Astrocyte of the hippocampus (primary cell): ENCODE measurements at places on chromosomes 13 and 19.
A peak's percentile ranks its signal among the peaks of the same experiment; 100 is the strongest.

DNA sequence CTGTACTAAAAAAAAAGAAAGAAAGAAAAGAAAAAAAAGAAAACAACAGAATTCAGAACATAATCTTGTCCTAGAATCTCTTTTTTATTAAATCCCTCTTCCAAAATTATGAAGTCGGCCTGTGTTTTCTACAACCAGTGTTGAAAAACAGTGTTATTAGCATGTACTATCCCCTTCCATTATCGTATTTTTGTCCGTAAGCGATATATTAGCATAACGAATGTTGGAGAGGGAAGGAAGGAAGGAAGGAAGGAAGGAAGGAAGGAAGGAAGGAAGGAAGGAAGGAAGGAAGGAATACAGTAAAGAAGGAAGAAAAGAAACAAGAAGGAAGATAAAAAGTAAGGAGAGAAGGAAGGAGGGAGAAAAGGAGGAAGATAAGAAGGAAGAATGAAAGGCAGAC lies 393.0 kb upstream of the TSHZ3 start:
- no peak for DNase-seq

GRCh38 chr19:30426864-30427263 lies 54.7 kb downstream of the ZNF536 start:
- no peak for DNase-seq

DNA sequence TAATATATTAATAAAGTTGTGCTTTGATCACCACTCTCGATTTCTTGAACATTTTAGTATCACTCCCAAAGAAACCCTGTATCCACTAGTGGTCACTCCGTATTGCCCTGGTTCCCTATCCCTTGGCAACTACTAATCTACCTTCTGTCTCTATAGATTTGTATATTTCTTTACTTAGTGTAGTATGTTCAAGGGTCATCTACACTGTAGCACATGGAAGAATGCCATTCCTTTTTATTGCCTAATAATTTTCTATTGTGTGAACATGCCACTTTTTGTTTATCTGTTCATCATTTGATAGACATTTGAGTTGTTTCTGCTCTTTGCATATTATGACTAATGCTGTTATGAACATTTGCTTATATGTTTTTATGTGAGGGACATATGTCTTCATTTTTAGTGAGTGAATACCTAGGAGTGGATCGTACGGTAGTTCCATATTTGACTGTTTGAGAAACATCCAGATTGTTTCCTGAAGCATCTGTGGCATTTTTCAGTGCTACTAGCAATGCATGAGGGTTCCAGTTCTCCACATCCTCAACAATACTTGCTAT lies 254.0 kb downstream of the GPC6 start:
- DNase-seq, result peak; percentile 18

DNA sequence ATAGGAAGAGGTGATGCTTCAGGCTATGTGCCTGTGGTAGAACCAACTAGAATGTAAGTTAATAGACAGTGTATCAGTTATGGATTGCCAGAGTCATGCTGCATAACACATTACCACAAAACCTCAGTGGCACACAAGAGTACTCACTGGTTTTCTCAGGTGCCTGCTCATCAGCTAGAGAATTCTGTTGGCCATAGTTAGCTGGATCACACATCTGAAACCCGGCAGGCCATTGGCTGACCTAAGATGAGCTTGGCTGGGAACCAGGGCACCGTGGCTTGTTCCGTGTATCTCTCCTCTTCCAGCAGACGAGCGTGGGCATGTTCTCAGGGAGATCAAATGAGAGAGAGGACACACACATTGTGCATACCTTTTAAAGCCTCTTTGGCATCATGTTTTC lies 76.7 kb downstream of the TEX26 start:
- peak; percentile 37 for DNase-seq

DNA sequence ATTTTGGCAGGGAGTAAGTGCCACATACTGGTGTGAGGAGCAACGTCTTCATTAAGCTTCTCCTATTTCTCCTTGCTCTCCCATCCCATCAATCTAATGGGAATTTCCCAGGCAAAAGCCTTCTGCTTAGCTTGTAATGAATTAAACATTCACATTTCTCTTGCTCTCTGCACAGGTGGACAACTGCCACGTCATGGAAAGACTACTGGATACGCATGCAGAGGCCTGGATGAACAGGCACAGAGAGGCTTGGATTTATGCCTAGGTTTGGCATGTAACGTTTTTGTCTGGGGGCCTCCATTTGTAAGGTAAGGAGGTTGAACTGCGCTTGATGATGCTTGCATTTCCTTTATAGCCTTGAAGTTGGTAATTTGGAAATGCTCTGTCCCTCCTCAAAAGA lies 374.8 kb downstream of the KLF12 start:
- DNase-seq, result no peak

DNA sequence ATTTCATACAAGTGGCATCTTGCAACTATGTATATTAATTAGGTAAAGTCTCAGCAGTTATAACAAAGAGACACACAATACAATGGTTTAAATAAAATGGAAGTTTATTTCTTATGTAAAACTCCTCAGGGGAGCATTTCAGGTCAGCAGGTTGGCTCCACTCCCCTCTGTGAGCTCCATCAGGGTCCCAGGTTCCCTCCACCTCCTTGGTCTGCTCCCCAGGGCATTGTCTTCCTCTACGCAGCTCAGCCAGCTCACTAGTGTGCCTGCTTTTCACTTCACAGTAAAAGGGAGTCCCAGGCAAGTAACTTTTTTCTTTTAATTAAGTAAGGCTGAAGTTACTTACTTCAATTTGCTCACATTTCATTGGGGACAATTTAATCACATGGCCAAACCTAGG lies 135.3 kb upstream of the FNDC3A start:
- no peak for DNase-seq

DNA sequence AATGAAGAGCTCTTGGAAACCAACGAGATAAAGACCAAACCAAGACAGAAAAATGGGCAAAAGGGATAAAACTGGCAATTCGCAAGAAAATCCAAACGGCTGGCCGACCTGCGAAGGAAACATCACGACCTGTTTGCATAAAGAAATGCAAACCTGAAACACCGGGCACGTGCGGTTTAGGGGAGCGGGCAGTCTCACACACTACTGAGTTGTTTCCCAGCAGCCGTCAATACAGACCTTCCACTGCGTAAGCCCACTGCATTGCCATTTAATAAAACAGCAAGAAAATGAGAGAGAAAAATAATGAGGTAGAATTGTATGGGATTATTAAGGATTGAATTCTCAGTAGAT lies 642 bp upstream of the PEG3 start:
- DNase-seq, result no peak

DNA sequence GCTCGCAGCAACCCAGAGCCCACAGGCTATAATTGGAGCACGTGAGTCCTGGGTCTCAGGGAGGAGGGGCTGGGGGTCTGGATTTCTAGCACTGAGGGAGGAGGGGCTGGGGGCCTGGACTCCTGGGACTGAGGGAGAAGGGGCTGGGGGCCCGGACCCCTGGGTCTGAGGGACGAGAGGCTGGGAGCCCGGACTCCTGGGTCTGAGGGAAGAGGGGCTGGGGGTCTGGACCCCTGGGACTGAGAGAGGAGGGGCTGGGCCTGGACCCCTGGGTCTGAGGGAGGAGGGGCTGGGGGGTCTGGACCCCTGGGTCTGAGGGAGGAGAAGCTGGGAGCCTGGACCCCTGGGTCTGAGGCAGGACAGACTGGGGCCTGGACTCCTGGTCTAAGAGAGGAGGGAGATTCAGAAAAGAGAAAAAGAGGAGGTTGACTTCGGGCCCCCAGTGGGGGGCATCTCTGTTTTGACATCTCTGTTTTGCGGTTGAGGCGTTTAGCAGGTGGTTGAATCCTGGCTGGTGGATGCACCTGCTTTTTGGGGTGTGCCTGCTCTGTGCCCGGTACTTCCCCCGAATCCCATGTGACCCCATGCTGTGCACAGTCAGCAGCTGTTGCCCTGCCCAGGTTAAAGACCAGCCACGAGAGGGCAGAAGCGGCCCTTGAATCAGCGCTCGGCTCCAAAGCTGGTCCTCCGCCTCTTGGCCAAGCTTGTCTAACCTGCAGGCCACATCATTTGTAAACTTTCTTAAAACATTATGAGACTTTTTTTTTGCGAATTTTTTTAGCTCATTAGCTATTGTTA lies 10.5 kb downstream of the PVR start:
- peak; percentile 60 for DNase-seq

- DNase-seq, result no peak
These were observed 10.8 kb upstream of the TIMM13 start for GRCh38 chr19:2438178-2438577.

- no peak for DNase-seq
These were observed 236.9 kb upstream of the SLC10A2 start for GRCh38 chr13:103303078-103303651.

GRCh38 chr13:96632536-96633320 lies 361.5 kb downstream of the OXGR1 start:
- DNase-seq, result peak; percentile 25

- peak; percentile 53 for DNase-seq
These were observed 2.0 kb downstream of the SPART start for GRCh38 chr13:36344173-36344572.

- no peak for DNase-seq
These were observed 55.7 kb downstream of the COL4A1 start for GRCh38 chr13:110251193-110251819.

DNA sequence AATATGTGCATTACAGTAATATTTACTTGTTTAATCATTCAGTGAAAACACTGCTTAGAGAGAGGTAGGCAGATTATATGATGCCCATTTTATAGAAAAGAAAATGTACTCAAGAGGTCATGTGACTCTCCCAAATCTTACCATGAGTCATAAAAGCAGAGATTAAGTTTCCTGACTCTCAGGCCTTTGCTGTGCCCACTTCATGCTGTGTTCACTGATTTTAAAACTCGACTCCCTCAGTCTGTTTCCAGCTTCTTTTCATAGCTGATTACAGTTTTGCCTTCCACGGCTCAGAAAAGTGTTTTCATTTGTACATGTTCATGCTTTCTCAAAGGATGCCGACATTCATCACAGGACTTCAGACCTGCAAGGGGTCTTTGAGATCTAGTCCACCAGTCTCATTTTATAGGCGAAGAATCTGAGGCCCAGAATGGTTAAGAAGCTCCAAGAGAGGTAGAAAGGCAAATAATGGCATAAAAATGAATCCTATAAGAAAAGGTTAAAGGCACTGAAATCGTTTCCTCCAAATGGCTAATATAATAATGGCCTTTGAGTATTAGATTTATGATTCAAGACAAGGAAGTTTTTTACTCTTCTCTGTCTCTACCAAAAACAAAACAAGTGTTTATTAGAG lies 9.0 kb upstream of the IPO5 start:
- DNase-seq, result peak; percentile 32

- DNase-seq, result no peak
These were observed 522.2 kb downstream of the FGF9 start for GRCh38 chr13:22193070-22193469.

DNA sequence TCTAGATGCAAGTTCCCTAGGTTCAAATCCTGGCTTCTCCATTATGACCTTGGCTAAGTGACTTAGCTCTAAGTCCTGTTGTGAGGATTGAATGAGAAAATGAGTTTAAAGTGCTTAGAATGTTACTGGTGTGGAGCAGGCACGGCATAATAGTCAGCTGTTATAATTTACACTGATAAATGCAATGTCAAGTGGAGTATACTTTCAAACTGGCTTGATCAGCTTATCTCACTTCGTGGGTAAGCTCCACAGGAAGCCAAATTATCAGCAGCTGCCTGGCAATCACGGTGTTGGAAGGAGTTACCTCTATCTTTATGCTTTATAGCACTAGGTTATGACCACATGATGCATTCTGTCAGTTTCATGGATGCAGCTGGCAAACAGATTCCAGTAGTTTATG lies 272.8 kb downstream of the OLFM4 start:
- DNase-seq, result no peak

GRCh38 chr13:65530688-65531087 lies 1699.4 kb downstream of the PCDH9 start:
- DNase-seq, result no peak

GRCh38 chr19:5207806-5208205 lies 132.8 kb downstream of the PTPRS start:
- no peak for DNase-seq

- peak; percentile 7 for DNase-seq
These were observed 52.5 kb downstream of the SLITRK1 start for GRCh38 chr13:83829810-83830209.

GRCh38 chr13:51666839-51667238 lies 82.6 kb downstream of the WDFY2 start:
- DNase-seq, result no peak

GRCh38 chr19:39224910-39225309 lies 19.9 kb downstream of the IFNL3 start:
- no peak for DNase-seq

GRCh38 chr19:12946731-12947496 lies 1.3 kb downstream of the RAD23A start:
- DNase-seq, result no peak

GRCh38 chr19:39512988-39513387 lies 2.0 kb upstream of the SELENOV start:
- no peak for DNase-seq

DNA sequence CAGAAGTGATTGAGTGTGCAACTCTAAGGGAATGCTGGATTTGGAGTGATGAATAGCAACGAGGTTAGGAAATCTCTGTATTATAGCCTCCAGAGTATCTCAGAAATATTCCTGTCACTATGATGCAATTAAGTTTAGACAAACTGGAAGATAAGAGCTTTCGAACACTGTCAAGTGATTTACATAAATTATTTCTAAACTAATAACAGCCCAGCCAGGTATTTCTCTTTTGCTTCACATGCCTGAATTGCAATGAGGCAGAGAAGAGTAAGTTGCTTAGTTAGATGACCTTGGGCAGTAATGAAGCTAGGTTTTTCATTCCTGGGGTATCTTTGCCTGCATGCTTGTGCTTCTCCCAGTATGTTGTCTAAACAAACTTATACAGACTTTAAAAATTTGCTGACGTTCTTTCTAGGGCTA lies 134.5 kb downstream of the LMO7 start:
- DNase-seq, result no peak

- no peak for DNase-seq
These were observed 191.5 kb downstream of the TEX29 start for GRCh38 chr13:111511805-111512504.

- DNase-seq, result no peak
These were observed 29.0 kb downstream of the TNFSF11 start for GRCh38 chr13:42602906-42603305.

DNA sequence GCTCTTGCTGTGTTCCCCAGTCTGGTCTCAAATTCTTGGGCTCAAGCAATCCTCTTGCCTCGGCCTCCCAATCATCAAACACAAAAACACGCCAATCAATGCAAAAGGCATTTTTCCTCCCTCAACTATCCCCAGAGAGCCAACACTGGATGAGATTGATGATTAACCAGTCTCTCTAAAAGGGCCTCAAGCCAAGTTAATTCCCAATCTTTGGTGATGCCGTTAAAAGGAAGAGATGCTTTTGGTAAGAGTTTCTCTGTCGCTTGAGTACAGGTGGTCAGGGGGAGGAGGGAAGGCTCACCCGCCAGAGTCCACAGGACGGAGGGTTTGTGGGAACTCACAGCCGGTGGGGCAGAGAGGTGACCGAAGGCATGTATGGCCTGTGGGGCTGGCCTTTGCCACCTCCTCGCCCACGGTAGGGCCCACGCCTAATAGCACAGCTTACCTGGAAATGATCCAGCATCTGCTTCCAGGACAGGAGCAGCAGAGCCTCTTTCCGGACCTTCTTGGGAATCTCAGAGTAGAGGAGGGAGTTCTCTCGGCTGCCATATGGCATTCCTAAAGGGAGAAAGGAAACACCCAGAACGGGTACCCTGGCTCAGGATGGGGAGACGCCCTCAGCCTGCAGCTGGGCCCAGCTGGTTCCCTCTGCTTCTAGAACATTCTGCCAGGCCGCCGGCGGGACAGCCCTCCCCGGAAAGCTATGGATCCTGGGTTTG lies 18.1 kb downstream of the DPP9 start:
- no peak for DNase-seq
